ENCODE measurements at places on chromosomes 6 and 20. TPM values are rescaled to one million over a fixed set of nuclear protein-coding genes. Genes with fewer than 3 reads are reported as not detected.
A peak's percentile ranks its signal among the peaks of the same experiment; 100 is the strongest.

- DNase-seq: no peak
These were observed 107.4 kb downstream of the SCML4 start for GRCh38 chr6:107716688-107717089.

Gene OPRM1
- not detected for polyA plus RNA-seq

Gene KCNK17
- polyA plus RNA-seq: 3.7 TPM

- no peak for DNase-seq
These were observed 41.8 kb upstream of the NT5E start for GRCh38 chr6:85408039-85408438.

DNA sequence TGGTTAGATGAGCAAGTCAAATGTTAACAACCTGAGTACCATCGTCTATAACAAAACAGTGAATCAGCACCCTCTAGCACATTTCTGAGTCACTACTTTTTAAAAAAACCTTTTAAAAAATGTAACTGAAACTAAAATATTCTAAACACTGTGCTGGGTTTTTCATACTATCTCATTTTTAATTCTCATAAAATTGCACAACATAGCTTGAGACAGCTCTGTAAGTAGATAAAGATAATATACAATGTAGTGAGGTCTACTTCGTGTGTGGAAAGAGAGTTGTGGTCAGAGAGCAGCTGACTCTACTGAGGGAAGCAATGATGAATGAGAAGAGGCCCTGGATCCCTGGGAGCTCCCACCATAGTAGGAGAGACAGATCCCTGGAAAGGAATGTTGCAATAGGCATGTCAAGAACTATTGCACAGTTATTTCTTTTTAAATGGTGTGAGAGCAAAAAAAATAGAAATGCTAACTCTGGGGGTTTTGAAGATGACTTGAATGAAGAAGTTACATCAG is 13.6 kb upstream of the CALHM6 start:
- DNase-seq: no peak

Gene EDN1
- polyA plus RNA-seq: 7.3 TPM

- peak; percentile 80 for DNase-seq
These were observed 8.8 kb downstream of the PXDC1 start for GRCh38 chr6:3742426-3743344.

Gene TNFAIP3
- 13.9 TPM for polyA plus RNA-seq

Measured in pancreas (tissue), 10 donors.